Neural progenitor cell (in vitro differentiated cells): ENCODE measurements at places on chromosomes 11 and 22. TPM values are rescaled to one million over a fixed set of nuclear protein-coding genes. Genes with fewer than 3 reads are reported as not detected.
A peak's percentile ranks its signal among the peaks of the same experiment; 100 is the strongest.

The TMEM135 gene
- total RNA-seq: 35.2 and 46.4 TPM in 2 replicates

- no peak for DNase-seq
These were observed 377.7 kb downstream of the DLG2 start for GRCh38 chr11:85249482-85249881.

DNA sequence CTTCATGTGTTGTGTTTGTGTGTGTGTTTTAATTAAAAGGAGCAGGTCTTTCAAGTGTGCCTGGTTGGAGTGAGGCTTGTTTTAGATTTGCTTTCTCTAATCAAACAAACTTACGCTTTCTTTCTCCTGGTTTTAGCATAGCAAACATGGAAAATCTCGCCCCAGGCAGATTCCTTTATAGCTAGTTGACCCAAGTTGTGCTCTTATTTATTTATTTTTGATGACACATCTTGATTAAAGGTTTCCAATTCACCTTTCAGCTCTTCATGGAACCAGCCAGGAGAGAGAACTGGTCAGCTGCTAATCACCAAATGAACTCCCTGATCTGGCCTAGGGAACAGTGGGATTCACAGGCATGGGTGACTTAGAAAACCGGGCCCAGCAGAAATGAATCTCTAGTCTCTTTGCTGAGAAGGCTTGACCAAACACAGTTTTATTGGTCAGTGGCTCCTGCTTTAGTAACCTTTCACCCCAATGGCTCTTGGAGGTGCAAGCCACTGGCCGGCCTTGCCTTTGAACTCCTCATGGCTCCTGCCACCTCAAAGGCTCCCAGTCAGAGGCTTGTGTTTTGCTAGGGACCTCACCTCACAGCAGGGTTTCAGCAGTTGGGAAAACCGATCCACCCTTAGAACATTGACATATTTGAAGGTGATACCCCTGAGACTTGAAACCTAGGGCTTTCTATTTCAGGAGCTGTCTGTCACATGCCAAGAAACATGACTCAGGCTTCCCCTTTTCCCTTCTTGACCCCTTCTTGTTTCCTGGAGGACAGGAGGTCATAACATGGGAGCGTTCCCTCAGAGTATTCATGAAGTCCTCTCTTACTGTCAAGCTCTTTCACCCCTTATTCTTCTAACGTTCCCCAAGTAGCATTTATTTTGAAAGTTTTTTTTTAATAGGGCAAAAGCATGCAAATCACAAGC lies 48.8 kb downstream of the EXT2 start:
- DNase-seq: no peak

- no peak for DNase-seq
These were observed 20.3 kb downstream of the STK33 start for GRCh38 chr11:8573777-8574176.

The DAGLA gene
- 1.1 and 4.6 TPM in 2 replicates for total RNA-seq

DNA sequence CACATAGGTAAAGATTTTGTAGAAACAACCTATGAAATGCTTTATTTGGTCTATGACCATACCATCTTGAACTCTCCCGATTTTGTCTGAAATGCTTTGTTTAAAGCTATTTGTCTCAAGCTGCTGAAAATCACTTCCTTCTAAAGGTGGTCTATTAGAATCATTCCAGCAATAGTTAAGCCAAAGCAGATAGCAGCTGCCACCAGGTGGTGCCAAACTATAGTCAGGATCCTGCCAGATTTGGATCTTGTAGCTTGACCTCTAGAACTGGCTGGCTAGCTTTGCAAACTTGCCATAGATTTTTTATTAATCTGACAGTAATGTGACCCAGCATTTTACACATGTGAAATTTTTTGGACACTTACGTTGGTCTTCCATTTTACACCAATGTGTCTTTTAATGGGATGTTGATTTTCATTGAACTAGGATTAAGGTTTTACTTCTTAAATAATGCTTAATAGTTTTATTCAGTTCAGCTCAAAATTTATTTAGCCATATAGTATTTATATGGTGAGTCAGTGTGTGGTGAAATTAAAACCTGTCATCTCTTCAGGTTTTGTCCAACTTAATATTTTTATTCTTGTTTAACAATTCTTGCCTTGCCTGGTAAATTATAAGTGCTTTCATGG lies 19.7 kb downstream of the CTR9 start:
- peak; percentile 64 for DNase-seq

GRCh38 chr11:57568330-57568766 lies 876 bp upstream of the UBE2L6 start:
- DNase-seq: no peak

DNA sequence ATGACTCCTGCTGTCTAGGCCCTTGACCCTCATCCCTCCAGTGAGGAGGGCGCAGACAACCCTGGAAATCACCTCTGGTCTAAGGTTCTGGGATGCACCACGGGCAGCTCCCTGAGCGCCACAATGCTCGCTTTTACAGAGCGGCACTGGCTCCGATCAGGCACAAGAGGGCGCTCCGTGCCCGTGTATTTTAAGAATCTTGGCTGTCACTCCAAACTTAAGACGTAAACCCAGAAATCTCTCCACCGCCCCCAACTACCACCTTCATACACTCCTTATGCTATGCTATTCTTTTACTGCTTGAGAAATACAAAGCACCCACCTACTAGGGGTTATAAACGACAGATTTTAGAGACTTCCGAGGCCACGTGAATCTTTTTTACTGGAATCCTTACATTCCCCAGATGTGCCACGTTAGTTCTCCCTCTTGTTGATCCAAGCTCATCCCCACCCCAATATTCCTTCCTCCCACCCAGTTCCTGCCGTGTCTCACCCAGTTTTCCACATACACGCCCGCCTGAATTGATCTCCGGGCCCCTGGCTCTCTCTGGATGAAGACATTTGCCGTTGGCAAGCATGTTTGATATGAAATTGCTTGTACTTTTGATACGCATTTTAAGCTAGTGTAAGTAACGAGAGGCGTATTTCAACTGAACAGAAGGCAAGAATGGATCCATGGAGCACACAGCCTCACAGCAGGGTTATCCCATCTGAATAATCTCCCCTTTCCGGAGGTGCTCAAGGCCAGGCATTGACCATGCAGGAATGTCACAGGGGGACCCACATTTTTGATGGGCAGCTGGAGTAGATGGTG lies 453.5 kb downstream of the OPCML start:
- peak; percentile 78 for DNase-seq

DNA sequence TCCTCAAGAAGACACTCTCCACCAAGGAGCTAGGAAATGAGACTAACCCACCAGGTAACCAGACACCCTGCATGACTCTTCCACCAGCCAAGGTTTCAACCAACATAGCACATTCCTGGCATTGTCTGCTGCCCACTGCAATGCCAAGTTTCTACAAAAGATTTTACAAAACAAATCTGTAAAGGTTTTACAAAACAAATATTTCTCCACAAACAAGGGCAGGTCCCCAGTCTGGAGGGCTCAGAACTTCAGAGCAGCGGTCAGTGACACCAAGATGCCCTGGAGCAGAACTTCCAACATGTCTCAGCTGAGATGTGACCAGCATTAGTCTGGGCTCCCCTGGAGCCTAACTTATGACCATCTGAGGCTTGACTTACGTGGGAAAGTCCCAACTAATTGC lies 14.0 kb downstream of the GALNT18 start:
- DNase-seq: no peak

The EMID1 gene
- 6.7 and 17.7 TPM in 2 replicates for total RNA-seq

DNA sequence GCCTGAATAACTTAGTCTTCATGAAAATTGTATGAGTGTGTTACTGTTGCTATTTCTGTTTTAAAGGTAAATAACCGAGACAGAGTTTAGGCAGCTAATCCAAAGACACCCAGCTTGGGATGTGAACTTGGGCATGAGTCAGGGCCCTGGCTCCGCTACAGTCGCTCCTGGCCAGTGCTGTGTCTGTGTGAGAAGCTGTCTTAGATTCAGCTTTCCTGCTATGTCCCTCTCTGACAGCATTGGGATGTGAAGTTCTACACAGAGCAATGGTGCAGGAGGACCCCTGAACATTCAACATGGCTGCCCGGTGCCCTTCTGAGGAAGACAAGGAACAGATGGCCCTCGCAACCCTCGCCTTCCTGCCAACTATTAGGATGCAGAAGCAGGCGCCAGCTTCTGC lies 49.4 kb downstream of the GALNT18 start:
- no peak for DNase-seq

The OR52I2 gene
- total RNA-seq: not detected in 2 replicates

The C11orf87 gene
- not detected in 2 replicates for total RNA-seq

GRCh38 chr22:37556710-37557109 lies 3.6 kb upstream of the CDC42EP1 start:
- DNase-seq: peak; percentile 54

DNA sequence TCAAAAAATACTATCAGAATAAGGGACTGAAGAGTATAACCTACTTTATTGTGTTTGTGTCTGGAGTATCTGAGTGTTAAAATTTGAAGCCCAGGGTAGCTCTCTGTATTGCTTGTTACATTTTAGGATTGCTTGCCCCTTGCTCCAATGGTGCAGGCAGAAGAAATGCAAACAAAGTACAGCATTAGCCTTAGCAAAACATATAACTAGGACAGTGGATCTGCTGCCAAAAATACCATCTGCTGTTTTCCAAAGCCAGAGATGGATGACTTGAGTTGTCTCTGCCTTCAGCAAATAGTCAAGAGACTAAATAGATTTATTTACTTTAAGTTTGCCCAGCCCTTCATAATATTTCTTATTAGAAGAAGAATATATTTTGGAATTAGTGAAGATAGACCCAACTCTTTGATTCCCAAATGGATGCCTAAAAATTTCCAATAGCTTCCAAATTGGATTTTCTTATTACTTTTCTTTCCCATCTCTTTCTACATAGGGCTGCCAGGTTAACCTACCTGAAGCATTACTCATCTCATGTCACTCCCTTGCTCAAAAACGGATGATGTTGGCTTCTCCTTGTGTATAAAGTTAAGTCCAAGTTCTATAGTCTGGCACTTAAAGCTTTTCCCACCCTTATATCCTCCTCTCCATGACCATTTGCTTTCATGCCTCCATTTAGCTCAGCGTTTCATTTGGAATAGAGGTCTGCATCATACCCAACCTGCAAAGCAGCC lies 66.3 kb downstream of the LDLRAD3 start:
- no peak for DNase-seq
